GM19239 (cell line): ENCODE measurements at places on chromosomes 5 and 9.

- no peak for DNase-seq
These were observed 490.0 kb upstream of the COX7C start for GRCh38 chr5:86127696-86128095.

DNA sequence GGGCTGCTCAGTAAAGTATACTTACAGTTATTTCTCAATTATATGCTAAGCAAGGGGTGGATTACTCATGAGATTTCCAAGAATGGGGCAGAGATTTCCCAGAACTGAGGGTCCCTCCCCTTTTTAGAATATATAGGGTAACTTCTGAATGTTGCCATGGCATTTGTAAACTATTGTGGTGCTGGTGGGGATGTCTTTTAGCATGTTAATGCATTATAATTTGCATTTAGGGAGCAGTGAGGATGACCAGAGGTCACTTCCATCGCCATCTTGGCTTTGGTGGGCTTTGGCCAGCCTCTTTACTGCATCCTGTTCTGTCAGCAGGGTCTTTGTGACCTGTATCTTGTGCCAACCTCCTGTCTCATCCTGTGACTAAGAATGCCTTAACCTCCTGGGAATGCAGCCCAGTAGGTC, 35.5 kb downstream of the TTC1 start:
- no peak for DNase-seq

DNA sequence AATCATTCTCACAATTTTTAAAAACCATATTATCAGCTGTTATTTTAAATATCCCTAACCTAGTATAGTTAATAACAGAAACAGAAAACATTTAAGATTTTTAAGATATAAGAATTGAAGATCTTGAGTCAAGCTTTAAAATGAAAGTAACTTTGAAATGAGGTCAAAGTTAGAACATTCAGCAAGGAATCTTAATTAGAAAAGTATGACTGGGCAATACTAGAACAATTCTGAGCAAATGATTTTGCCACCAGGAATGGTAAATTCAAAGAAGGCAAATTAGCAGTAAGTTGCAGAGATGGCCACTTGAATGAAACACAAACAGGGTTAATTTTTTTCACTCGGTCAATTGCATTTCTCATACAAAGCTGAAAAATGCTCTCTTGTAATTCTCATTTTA, 117.9 kb downstream of the NXNL2 start:
- DNase-seq, result no peak

- DNase-seq, result no peak
These were observed 44.8 kb upstream of the EQTN start for GRCh38 chr9:27341545-27342294.

DNA sequence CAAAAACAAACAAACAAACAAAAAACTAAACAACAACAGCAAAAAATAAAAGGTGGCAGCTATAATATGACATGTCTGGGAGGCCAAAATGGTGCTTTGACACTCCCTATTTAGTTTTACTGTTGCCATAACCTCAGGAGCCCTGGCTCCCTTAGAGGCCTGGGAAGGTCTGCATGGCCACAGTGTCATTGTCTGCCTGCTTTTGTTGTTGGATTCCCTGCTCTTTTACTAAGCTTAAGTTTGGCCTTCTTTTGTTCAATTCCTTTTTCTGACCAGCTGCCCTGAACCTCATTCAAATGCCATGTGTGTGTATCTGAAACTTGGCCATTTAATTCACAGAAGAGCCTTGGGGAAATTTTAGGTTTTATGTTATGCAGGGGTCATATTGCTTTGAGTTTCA, 458.2 kb downstream of the TMEM232 start:
- DNase-seq, result no peak

DNA sequence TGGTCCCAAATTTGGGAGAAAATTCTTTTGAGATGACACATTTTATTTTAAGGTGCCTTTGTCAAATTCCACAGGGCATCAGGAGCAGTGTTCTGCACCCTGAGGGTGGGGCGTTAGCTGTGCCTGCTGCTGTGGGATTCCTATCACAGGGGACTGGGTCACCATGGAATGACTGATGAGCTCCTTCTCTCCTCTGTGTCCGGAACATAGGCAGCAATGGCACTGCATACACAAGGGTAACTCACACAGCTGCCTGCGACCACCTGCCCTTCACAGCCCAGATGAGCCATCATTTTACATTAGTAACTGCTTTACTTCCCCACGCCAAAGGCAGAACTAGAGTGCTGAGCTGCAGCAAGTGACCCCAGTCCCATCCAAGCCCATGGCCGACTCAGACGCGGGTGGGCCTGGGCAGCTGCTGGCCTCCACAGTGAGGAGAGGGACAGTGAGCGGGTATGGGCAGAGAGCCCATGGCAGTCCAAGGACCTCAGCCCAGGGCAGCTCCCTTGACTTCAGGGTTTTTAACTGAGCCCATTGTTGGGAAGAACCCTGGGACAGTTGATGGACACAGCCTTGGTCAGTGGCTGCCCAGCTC, 93.7 kb downstream of the GADD45G start:
- no peak for DNase-seq

DNA sequence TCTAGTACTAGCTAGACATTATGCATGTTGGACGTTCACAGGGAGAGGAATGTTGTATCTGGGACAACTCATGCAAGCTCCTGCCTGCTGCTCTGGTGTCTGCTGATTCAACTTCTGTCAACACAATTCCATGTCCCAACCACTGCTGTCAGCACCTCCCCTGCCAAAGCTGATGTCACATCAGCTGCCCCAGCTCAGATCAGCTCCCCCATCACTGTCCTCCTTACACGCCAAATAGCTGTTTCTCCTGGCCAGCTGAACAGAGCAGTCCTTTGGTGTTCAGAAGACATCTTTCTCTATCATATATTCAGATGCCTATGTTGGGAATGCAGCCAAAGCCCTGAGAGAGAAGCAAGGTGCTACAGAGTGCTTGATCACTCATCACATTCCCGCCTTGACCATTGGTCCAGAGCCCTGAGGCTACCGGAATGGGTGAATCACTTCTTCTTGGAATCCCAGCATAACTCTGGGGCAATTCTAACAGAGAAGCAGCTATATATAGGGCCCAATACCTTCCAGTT, 223.3 kb downstream of the SEC61B start:
- DNase-seq, result no peak

DNA sequence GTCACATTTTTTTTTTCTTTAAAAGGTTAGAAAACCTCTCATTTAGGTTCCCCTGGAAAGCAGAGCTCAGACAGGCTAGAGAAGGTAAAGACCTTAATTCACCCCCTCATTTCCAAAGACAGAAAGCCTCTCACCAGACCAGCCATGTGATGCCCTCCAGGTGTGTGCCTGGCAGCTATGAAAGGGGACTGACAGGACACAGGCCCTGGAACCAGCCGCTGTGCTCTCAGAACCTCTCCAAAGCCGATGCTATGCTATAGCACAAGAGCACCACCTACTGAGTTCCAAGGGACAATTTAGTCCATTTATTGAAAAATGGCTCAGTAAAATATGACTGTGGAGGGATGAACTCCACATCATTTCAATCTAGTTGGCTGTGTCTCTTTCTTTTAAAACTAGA, 48.8 kb downstream of the FANCC start:
- DNase-seq, result no peak

GRCh38 chr9:121985792-121986494, 107.2 kb downstream of the TTLL11 start:
- DNase-seq, result no peak

DNA sequence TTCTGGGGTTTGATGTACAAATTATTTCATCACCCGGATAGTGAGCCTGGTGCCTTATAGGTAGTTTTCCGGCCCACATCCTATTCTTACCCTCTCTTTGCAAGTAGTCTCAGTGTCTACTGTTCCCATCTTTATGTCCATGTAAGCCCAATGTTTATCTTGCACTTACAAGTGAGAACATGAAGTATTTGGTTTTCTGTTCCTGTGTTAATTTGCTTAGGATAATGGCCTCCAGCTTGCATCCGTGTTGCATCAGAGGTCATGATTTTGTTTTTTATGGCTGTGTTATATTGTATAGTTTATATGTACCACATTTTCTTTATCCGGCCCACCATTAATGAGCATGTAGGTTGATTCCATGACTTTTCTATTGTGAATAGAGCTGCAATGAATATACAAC, 136.5 kb downstream of the PRR16 start:
- DNase-seq, result no peak

GRCh38 chr9:79742110-79742721, 170.5 kb downstream of the TLE4 start:
- DNase-seq, result no peak

- no peak for DNase-seq
These were observed 71.8 kb downstream of the SECISBP2 start for GRCh38 chr9:89390068-89390555.

GRCh38 chr5:167944121-167944852, 347.2 kb upstream of the WWC1 start:
- DNase-seq, result no peak

- DNase-seq, result no peak
These were observed 3.4 kb upstream of the IRX4 start for GRCh38 chr5:1885868-1886845.

- no peak for DNase-seq
These were observed 1046.5 kb upstream of the ARRDC3 start for GRCh38 chr5:92429646-92430045.

GRCh38 chr9:82332018-82332773, 343.6 kb downstream of the SPATA31D1 start:
- no peak for DNase-seq

DNA sequence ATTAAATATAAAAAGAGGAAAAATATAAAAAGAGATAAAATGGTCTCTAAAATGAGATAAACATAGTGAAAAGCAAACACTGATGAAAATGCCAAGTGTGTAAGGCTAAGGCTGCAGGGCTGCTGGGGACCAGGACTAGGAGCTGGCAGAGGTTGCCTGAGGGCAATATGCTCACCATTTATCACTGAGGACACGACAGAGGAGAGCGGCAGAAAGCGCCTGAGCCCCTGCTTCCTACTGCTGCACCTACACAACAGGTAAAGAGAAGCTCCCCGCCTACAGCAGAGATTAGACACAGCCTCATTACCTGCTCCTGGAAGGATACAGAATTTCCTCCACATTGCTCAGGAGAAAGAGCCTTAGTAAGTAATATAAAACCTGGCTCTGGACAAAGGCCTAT, 70.7 kb upstream of the PPP1R2B start:
- no peak for DNase-seq

- DNase-seq, result peak; percentile 43
These were observed 148.4 kb downstream of the MAPKAP1 start for GRCh38 chr9:125558453-125559092.

GRCh38 chr5:78837836-78838235, 147.3 kb downstream of the ARSB start:
- DNase-seq, result no peak

- DNase-seq, result no peak
These were observed 492.6 kb upstream of the BRINP1 start for GRCh38 chr9:119861842-119862241.

DNA sequence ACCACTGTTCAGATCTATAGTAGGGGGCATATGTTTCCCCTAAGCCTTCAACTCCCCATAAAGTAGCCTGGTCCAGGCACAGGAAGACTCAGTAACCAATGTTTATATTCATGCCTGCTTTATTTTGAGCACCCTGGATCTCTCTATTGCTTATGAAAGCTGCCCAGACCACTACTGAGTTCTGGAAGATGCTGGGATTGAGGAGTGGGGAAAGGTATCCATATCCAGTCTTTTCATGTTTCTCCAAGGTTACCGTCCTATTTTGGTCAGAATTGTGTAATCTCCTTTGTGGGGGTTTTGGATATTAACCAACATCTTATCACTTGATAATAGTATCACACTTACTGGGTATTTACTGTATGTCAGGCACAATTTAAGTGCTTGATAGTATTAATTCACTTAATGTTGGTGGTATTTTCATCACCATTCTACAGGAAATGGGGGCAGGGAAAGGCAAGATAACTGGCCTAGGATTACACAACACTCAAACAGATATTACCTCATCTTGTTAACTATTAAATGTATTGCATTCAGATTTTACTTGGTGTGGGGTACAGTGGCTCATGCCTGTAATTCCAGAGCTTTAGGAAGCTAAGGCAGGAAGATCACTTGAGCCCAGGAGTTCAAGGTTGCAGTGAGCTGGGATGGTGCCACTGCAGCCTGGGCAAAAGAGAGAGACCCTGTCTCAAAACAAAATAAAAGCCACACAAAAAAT, 36.3 kb downstream of the RUSC2 start:
- DNase-seq, result no peak
